AG04450 (cell line): ENCODE measurements at places on chromosomes 12 and 14.

DNA sequence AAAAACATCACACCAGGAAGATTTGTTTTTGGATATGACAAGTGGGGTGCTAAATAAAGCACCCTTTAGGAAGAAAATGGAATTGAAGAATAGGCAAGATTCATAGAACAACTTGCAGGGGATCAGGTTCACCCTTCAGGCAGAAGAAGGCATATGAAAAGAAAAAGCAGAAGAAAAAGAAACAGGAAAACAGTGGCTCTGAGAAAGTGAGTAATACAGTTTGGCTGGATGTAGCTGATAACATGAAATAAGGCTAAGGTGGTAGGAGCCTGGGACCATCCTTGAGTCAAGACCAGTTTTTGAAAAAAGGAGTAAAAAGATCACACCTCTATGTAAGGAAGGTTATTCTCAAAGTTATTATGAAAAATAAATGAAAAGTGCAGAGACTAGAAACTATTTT is 42.4 kb downstream of the TRIP11 start:
- DNase-seq, result no peak

- no peak for DNase-seq
Observed at GRCh38 chr12:12503384-12504078, 59.1 kb downstream of the DUSP16 start.

GRCh38 chr14:95700221-95700976 is 13.5 kb downstream of the TCL1A start:
- DNase-seq, result no peak

DNA sequence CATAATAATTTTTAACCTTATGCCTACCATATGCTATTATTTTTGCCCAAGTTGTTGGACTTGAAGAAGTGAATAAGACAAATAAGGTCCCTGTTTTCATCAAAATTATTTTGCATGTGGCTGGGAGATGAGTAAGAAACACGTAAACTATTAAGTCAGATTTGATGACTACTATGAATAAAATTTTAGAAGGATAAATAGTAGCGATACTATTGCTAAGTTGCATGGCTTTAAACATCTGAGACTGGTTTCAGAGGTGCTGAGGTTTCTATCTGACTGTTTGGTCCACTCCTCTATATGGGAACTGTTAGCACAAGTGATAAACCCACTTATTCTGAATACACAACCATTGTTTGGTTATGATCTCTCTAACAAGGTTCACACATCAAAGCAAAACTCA is 674.3 kb upstream of the MDGA2 start:
- DNase-seq, result no peak

DNA sequence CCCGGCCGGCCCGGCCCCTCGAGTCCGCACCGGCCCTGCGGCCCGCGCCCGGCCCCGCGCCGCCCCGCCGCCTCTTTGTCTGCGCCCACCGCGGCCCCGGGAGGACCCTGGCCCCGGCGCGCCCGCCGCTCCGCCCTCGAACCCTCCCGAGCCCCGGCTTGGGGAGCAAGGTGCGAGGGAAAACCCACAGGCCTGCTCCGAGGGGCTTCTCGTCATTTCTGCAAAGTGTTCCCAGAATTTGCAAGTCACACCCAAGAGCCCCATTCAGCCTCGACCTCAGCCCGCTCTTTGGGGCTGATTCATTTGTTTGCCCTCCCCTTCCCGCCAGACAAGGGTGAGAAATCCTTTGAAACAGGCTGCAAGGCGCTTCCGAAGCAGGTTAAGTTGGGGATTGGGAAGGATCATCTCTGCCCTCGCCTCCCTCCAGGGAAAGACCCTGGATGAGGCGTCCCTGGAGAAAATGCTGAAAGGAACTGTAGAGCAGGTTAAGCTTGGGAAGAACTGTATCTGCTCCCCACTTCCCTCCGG is 325 bp upstream of the CLIP1 start:
- DNase-seq, result no peak
